ENCODE measurements at places on chromosomes 5 and 9.

- DNase-seq: peak; percentile 60
Measured at GRCh38 chr9:87662808-87663528, 63.0 kb upstream of the CTSL start.

DNA sequence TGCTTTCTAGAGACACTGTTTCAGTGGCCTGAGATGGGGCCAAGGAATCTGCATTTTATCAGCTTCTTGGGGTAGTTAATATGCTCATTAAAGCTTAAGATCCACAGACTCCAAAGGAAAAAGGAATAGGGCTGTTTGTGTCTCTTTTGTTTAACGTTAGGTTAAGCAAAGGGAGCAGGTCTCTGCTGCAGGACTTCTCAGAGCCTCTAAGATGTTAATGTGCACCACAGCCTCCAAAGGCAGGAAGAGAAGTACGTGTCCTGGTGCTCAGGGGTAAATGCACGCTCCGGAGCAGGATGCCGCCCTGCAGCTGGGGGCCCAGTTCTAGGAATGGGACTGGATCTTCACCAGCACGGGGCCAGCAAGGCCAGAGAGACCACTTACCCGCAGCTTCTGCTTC lies 19.6 kb downstream of the SPARC start:
- no peak for DNase-seq

DNA sequence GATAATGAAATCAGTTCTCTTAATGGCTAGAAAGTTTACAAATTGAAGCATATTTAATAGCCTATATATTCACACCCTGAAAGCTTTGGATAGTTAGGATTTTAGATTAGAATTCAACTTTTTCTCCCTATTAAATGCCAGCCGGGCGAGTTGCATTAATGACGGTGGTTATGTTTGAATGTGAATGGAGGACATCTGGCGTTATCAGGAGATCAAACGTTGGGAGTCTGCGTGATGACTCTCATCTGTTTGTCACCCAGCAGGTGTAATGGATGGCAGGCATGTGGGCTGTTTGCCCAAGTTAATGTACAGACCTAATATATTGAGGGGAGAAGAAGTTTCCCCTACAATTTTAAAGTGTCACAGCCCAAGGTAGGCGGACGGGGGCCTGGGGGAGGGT lies 1227.7 kb upstream of the WWC1 start:
- DNase-seq: no peak

GRCh38 chr5:18243846-18244245 lies 609.6 kb downstream of the TAF11L14 start:
- no peak for DNase-seq

- DNase-seq: peak; percentile 69
Measured at GRCh38 chr9:131043087-131043486, 34.1 kb downstream of the LAMC3 start.

- peak; percentile 9 for DNase-seq
Measured at GRCh38 chr5:151406322-151406947, 41.0 kb upstream of the SLC36A1 start.
